ENCODE measurements at places on chromosomes 16 and 17.

GRCh38 chr17:77471984-77472461 lies 331.3 kb downstream of the SEC14L1 start:
- DNase-seq = no peak
- peaks cover 20% of the 10 kb centered on the region for H3K27me3 ChIP-seq
- H3K27ac ChIP-seq = peak overlapping the region; percentile 94
- H3K4me3 ChIP-seq = peak overlapping the region; percentile 9
- peaks cover 99% of the 10 kb centered on the region for H3K4me1 ChIP-seq

GRCh38 chr16:11429823-11430222 lies 84.6 kb downstream of the RMI2 start:
- no peak overlapping the region for H3K27ac ChIP-seq
- H3K36me3 ChIP-seq = no peaks in the 10 kb centered on the region
- no peaks in the 10 kb centered on the region for H3K4me1 ChIP-seq
- no peak for DNase-seq
- H3K27me3 ChIP-seq = peaks cover 1% of the 10 kb centered on the region

DNA sequence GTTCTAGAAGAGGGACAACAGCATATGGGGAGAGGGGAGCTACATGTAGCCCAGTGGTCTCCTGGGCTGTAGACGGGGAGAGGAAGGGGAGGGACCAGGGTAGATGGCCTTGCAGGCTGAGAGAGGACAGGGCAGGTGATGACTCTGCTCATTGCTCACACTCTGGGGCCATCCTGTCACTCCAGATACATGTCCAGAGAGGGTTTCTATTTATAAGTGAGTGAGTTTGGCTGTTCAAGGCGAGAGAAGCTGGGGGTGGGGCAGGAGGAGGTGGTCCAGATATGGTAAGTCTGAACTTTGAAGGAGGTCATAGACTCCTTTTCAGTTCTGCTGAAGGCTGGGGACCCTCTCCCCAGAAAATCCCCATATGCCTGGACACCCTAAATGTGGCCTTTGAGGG lies 22.2 kb downstream of the CACNA1G start:
- H3K27me3 ChIP-seq = peaks cover 11% of the 10 kb centered on the region
- DNase-seq = no peak
- H3K4me3 ChIP-seq = no peak overlapping the region

DNA sequence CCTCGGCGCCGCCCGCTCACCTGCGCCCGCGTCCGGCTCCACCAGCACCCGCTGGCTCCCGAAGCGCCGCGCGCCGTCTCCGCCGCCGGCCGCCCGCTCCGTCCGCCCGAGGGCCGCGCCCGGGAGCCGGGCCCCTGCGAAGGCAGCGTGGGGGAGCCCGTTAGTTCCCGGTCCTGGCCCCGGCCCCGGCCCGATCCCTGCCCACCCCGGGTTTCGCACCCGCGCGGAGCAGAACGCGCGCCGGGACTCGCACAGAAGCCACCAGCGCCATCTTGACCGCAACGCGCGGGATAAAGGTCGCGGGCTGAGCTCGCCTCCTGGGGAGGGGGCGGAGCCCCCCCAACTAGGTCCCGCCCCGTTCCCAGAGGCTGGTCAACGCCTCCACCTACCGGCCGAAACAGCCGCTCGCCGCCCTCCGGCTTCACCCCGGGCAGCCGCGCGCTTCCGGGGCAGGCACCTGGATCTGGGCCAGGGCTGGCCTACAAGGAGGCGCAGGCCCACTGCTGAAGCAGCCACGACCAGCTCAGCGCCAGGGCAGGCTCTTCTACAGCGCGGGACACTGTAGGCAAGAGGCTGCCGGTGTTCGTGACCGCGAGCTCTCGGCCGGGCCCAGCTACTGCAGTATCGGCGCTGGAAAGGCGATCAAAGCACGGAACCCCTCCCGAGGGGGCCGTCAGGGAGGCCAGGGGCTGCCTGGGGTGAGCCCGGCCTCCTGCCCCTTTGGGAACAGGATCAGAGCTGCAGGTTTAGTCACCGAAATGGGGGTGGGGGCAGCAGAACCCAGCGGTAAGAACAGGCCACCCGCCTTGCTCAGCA lies at the start of gene ECI1:
Gene ECI1 (minus strand): TSS at position 292 of the 816 bp plus-strand sequence. CDS start 21 bp downstream, at position 271.
- H3K4me1 ChIP-seq = peaks cover 5% of the 10 kb centered on the region
- no peak within 1 kb of the TSS for H3K27ac ChIP-seq
- peaks cover 28% of the 10 kb centered on the region for H3K36me3 ChIP-seq

- no peaks in the 10 kb centered on the region for H3K36me3 ChIP-seq
- H3K27ac ChIP-seq = no peak overlapping the region
- peak; percentile 29 for DNase-seq
- H3K4me1 ChIP-seq = peaks cover 12% of the 10 kb centered on the region
- no peak overlapping the region for H3K4me3 ChIP-seq
Observed at GRCh38 chr17:71976011-71976649, 144.7 kb upstream of the SOX9 start.

DNA sequence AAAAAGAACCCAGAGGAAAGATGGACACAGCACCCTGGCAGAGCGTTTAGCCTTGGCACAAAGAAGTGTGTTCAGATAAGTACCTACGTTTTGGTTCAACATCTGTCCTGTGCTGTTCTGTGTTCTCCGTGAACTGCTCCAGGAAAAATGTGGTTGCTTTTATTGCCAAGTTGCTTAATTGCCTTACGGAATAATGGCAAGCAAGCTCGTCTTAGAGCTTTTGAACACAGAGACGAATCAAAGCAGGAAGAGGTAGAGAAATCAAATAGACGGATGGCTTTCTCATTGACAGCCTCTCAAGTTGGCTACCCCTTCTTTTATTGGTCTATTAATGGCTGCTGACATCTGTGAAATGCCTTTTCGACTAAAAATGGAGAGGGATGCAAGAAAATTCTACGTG lies 911.1 kb upstream of the EEF2KMT start:
- no peaks in the 10 kb centered on the region for H3K36me3 ChIP-seq
- no peak overlapping the region for H3K4me3 ChIP-seq
- DNase-seq = no peak
- no peak overlapping the region for H3K27ac ChIP-seq
- no peaks in the 10 kb centered on the region for H3K4me1 ChIP-seq
- H3K27me3 ChIP-seq = peaks cover 4% of the 10 kb centered on the region

DNA sequence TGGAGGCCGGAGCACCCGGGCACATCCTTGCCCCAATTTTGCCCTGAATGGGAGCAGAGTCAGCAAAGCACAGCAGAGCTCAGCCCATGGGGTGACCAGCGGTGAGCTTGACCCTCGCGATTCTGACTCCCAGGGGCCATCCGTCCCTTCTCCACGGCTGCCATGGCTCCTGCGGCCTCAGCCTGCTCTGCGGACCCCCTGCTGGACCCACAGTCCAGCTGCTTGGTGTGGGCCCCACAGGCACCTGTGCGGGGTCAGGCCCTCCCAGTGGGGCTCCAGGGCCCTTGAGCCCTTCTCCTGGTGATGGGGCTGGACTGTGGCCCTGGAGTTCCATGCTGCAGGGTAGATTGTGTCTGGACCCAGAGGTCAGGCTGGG lies 144.2 kb downstream of the ENGASE start:
- no peak overlapping the region for H3K27ac ChIP-seq
- H3K4me1 ChIP-seq = peaks cover 6% of the 10 kb centered on the region
- no peak for DNase-seq
- H3K36me3 ChIP-seq = no peaks in the 10 kb centered on the region

GRCh38 chr16:85685251-85685650 lies 3.5 kb downstream of the GINS2 start:
- peaks cover 4% of the 10 kb centered on the region for H3K27me3 ChIP-seq
- H3K4me3 ChIP-seq = no peak overlapping the region
- peaks cover 13% of the 10 kb centered on the region for H3K4me1 ChIP-seq
- H3K27ac ChIP-seq = no peak overlapping the region
- no peaks in the 10 kb centered on the region for H3K36me3 ChIP-seq

DNA sequence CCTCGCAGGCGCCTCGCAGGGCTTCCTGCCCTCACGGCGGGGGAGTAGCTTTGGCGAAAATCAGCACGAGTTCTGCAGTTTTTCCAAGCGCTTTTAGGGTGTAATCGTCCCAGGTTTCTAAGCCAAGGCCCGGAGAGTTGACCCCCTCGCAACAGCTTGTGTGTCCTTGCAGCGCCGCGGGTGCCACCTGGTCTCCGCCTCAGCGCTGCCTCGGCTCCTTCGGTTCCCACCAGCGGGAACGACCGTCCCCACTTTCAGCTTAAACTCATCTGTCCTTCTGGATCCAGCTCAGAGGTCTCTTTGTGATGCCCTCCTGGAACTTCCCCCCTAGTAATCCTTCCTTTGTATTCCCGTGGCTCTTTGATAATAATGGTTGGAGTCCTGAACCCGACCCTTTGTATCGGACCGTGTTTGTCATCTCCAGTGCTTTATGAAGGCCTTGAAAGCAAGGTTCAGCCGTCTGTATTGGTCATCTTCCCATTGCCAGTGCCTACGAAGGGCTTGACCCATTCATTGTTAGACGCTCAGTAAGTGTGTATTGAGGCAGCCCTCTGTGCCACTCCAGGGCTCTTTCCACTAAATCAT lies 858 bp upstream of the SMARCE1 start:
- DNase-seq = no peak
- peak overlapping the region; percentile 91 for H3K4me3 ChIP-seq
- peak overlapping the region; percentile 91 for H3K27ac ChIP-seq

- H3K4me1 ChIP-seq = no peaks in the 10 kb centered on the region
- H3K27me3 ChIP-seq = peaks cover 2% of the 10 kb centered on the region
- no peaks in the 10 kb centered on the region for H3K36me3 ChIP-seq
Observed at GRCh38 chr16:63187638-63188037, 1151.4 kb upstream of the CDH8 start.

- H3K4me3 ChIP-seq = no peak overlapping the region
- H3K27me3 ChIP-seq = peaks cover 7% of the 10 kb centered on the region
- H3K27ac ChIP-seq = no peak overlapping the region
- H3K36me3 ChIP-seq = no peaks in the 10 kb centered on the region
- DNase-seq = no peak
- H3K4me1 ChIP-seq = peaks cover 3% of the 10 kb centered on the region
Observed at GRCh38 chr16:84036982-84037425, 5.6 kb downstream of the SLC38A8 start.

All from endothelial cell (in vitro differentiated cells).